ENCODE measurements at places on chromosomes 1 and 21. TPM values are rescaled to one million over a fixed set of nuclear protein-coding genes. Genes with fewer than 3 reads are reported as not detected.
A peak's percentile ranks its signal among the peaks of the same experiment; 100 is the strongest.

The GBP4 gene
- total RNA-seq, result 34.2 TPM

DNA sequence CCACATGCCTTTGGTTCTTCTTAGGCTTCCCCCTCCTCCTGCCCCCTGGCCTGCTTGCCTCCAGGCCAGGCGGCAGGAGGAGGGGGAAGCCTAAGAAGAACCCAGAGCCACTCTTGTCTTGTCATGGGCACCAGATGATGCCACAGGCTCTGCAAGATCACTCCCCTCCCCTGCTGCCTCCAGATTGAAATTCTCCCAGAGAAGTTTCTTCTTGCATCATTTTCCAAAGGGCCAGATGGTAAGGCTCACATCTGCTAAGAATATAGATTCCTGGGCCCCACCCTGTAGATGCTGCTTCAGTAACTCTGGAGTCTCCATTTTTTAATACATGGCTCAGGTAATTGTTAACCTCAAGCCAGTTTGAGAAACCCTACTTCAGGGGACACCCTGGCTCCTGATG is 60.8 kb downstream of the FAM163A start:
- no peaks in the 10 kb centered on the region for H3K4me1 ChIP-seq
- no peak overlapping the region for H3K4me3 ChIP-seq
- no peak overlapping the region for H3K27ac ChIP-seq
- no peaks in the 10 kb centered on the region for H3K36me3 ChIP-seq
- no peaks in the 10 kb centered on the region for H3K27me3 ChIP-seq

The ALPL gene
- total RNA-seq, result not detected

DNA sequence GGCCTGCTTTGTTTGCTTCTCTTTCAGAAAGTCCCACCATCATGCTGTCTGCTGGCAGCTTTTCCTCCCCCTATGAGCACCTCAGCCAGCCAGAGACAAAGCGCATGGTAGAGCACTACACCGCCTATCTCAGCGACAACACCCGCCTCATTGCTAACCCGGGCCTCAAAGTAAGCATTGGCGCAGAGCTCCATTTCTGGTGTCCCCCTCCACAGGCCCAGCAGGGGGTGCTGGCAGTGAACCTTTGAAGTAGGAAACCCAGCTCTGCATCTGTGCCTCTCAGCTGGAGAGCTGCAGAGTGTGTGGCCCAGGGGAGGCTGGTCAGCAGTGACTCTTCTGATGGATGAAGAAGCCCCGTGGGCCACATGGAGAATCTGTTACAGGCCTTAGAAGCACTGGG is 81.2 kb upstream of the RAVER2 start:
- H3K27me3 ChIP-seq, result no peaks in the 10 kb centered on the region
- H3K4me3 ChIP-seq, result no peak overlapping the region
- H3K4me1 ChIP-seq, result no peaks in the 10 kb centered on the region
- H3K36me3 ChIP-seq, result no peaks in the 10 kb centered on the region
- DNase-seq, result peak; percentile 47

- H3K4me1 ChIP-seq, result no peaks in the 10 kb centered on the region
- no peak overlapping the region for H3K27ac ChIP-seq
- no peaks in the 10 kb centered on the region for H3K36me3 ChIP-seq
- DNase-seq, result no peak
- no peak overlapping the region for H3K4me3 ChIP-seq
Observed at GRCh38 chr1:55700359-55701130, 485.4 kb upstream of the USP24 start.

The MNDA gene
- not detected for total RNA-seq

DNA sequence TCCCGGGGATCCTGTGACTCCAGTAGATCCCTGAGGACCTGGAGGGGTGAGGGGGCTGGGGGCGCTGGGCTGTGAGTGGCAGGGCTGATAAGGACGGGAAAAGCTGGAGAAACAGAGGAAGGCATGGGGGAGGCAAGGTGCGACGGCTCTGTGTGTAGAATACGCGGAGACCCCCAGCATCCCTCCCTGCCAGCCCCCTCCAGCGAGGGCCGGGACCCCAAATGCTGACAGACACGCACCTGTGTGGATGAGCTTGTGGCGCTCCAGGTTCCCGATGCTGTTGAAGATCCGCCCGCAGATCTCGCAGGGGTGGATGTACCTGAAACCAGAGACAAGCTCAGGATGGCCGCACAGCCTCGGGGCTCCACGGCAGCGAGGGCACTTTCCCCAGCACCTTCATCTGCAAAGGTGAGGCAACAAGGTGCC is 53.0 kb upstream of the RIPK4 start:
- no peak overlapping the region for H3K4me3 ChIP-seq
- H3K27ac ChIP-seq, result no peak overlapping the region
- no peak for DNase-seq
- peaks cover 11% of the 10 kb centered on the region for H3K36me3 ChIP-seq

GRCh38 chr1:69523461-69523860 is 44.3 kb upstream of the LRRC7 start:
- H3K4me3 ChIP-seq, result no peak overlapping the region
- H3K27ac ChIP-seq, result no peak overlapping the region
- DNase-seq, result no peak

The MRPL55 gene
- 68.3 TPM for total RNA-seq

The RNF223 gene
- not detected for total RNA-seq

DNA sequence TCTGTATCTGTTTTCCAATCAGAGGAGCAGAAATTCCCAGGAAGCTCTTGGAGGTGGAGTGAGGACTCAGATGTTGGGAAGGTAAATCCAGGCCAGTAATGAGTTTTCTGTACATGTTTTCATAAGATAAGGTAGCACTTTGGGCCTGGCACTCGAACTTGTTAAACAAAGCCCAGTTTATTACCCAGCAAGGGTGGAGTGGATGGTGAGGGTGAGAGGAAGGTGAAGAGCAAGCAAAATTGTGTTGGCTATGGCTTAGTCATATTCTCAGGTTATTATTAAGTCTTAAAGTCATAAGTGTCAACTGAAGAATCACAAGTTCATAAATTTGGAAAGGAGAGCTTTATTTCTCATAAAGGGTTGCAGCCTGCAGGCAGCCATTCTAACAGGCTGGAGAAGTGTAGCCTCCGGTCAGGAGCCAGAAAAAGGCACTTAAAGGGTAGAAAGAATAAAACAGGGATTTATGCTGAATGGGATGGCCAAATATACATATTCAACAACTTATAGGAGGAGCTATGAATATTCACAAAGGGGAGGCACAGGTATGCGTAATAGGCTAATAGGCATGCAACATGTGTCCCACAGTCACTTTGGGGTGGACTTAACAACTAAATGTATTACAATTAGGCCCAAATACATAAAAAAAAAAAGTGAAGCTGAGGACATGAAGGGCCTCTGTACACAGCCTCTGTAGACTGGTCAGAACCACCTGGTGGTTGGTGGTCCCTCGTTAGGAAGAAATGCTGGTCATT is 523.9 kb downstream of the LMO4 start:
- no peak overlapping the region for H3K4me3 ChIP-seq
- DNase-seq, result no peak
- H3K36me3 ChIP-seq, result no peaks in the 10 kb centered on the region
- no peak overlapping the region for H3K27ac ChIP-seq

The GREM2 gene
- total RNA-seq, result not detected

The MROH7 gene
- total RNA-seq, result not detected

The MAP10 gene
- 1.3 TPM for total RNA-seq

DNA sequence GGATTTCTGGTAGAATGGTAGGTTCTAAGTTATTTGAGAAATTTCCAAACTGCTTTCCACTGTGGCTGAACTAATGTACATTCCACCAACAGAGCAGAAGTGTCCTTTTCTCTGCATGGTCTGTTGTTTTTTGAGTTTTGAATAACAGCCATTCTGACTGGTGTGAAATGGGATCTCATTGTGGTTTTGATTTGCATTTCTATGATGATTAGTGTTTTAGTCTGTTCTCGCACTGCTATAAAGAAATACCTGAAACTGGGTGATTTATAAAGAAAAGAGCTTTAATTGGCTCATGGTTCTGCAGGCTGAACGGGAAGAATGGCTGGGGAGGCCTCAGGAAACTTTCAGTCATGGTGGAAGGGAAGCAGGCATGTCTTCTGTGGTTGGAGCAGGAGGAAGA is 80.3 kb downstream of the SDCCAG8 start:
- H3K4me3 ChIP-seq, result no peak overlapping the region
- H3K36me3 ChIP-seq, result peaks cover 23% of the 10 kb centered on the region
- no peak overlapping the region for H3K27ac ChIP-seq
- no peaks in the 10 kb centered on the region for H3K27me3 ChIP-seq

GRCh38 chr1:19878637-19878985 is 3.6 kb upstream of the OTUD3 start:
- H3K36me3 ChIP-seq, result no peaks in the 10 kb centered on the region
- DNase-seq, result no peak

GRCh38 chr1:178451529-178451928 is 45.2 kb downstream of the CLEC20A start:
- no peaks in the 10 kb centered on the region for H3K4me1 ChIP-seq
- no peak for DNase-seq
- no peaks in the 10 kb centered on the region for H3K36me3 ChIP-seq
- H3K27me3 ChIP-seq, result no peaks in the 10 kb centered on the region

The AVPR1B gene
- total RNA-seq, result not detected

DNA sequence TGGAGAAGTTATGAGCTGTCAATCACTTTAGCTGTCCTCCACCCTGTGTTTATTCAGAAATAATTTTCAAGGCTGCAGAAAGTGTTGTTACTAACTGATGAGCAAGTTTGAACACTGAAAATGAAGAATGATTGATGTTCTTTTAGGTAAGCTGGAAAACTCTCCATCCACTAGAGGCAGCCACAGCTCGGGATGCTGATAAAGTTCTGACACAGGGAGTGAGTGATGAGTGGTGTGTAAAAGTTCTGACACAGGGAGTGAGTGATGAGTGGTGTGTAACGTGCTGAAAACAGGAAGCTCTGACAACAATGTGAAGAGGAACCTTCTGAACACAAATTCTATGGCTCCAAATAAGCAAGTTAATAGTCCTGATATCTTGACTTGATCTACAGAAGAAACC is 197.5 kb upstream of the PTBP2 start:
- H3K4me3 ChIP-seq, result no peak overlapping the region
- no peaks in the 10 kb centered on the region for H3K4me1 ChIP-seq
- H3K27me3 ChIP-seq, result peaks cover 2% of the 10 kb centered on the region

The MYOC gene
- total RNA-seq, result not detected

The DAB1 gene
- not detected for total RNA-seq

DNA sequence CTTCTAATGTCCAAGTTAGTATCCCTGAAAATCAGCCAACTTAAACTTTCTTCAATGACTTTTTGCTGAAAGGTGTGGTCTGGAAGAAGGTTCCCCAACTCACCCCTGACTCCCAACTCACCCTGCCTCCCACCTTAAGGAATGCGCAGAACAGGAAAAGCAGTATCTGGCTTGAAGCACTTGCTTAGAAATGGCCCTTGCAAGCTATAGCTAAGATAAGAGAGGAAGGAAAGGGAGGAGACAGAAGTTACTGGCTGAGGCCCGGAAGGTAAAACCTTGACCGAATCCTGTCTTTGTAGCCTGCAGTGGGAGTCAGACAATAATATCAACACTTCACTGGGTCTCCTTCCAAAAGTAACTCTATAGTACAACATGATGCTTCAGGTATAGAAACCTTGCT is 2.9 kb downstream of the CYYR1 start:
- H3K4me3 ChIP-seq, result no peak overlapping the region
- H3K27me3 ChIP-seq, result peaks cover 18% of the 10 kb centered on the region
- H3K4me1 ChIP-seq, result no peaks in the 10 kb centered on the region
- H3K27ac ChIP-seq, result no peak overlapping the region

The SLC9C2 gene
- total RNA-seq, result not detected

DNA sequence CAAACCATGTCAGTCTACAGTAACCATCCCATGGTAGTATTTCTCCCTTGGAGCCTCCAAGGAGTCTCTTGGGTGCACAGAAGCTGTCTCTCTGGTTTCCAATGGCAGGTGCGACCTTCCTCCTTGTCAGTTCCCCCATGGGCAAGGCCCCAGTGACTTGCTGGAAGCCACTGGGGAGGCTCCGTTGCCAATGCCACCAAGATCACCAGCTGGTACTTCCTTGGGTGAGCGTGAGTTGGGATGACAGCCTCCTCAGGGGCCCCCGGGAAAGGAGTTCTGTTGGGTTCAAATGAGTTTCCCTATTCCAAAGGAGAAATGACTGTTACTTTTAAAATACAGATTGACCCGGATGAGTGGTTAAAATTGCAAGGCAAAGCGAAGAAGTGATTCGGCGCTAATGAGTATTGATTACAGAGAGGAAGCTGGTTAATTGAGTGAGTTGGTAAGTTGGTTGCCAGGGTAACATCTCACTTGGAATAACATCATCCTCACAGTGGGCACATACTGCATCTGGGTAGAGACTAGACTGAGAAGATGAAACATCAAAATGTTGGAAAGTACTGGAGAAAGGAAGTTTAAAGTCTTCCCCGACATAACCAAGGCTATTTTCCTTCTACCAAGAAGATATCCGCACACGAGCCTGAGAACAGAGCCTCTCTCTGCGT is 53.0 kb upstream of the LAPTM5 start:
- H3K27ac ChIP-seq, result no peak overlapping the region
- no peak for DNase-seq
- no peaks in the 10 kb centered on the region for H3K36me3 ChIP-seq
- no peak overlapping the region for H3K4me3 ChIP-seq

- H3K4me1 ChIP-seq, result no peaks in the 10 kb centered on the region
- no peak within 1 kb of the TSS for H3K27ac ChIP-seq
- no peak within 1 kb of the TSS for H3K4me3 ChIP-seq
- peaks cover 32% of the 10 kb centered on the region for H3K27me3 ChIP-seq
Observed at GRCh38 chr1:20551945-20552727, at the start of gene FAM43B. Gene FAM43B (plus strand): TSS chr1:20552573. CDS start chr1:20552974, 401 bp downstream.

- DNase-seq, result no peak
- no peaks in the 10 kb centered on the region for H3K27me3 ChIP-seq
- H3K27ac ChIP-seq, result peak overlapping the region; percentile 12
- peaks cover 26% of the 10 kb centered on the region for H3K4me1 ChIP-seq
- no peak overlapping the region for H3K4me3 ChIP-seq
- H3K36me3 ChIP-seq, result peaks cover 42% of the 10 kb centered on the region
Observed at GRCh38 chr1:111174070-111174469, 26.4 kb downstream of the DENND2D start.

DNA sequence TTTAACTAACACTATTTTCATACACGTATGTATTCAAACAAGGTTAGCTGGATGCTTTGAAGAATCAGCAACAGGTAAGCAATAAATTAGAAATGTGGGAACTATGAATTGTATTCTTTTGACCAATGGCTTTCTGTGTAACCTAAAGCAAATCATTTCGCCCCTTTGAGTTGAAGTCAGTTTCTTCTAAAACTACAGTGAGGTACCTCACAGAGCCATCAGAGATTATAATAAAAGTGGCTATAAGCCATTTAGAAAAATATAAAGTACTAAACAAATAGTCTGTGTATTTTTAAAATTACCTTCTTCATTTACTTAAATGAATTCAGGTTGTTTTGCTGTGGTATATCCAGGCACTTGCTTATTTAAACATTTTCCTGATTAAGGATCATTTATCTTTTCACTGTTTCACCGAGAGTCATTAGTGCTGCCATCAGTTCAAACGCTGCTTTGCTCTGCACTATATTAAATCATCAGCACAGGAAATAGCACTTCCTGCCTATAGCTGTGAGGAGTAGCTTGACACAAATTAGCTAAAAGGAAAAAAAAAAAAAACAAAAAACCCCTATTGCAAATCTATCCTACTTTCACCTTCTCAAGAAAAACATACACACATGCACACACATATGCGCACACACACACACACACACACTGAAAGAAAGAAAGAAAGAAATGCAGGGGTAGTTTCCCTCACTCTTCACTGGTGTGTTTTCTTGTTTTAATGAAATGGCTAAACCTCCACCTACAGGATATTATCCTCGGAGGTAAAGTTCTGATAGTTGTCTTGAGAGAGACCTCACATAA is 39.8 kb upstream of the C1orf105 start:
- no peaks in the 10 kb centered on the region for H3K27me3 ChIP-seq
- H3K27ac ChIP-seq, result peak overlapping the region; percentile 93
- peak overlapping the region; percentile 57 for H3K4me3 ChIP-seq
- peaks cover 32% of the 10 kb centered on the region for H3K4me1 ChIP-seq
- DNase-seq, result peak; percentile 40
- H3K36me3 ChIP-seq, result no peaks in the 10 kb centered on the region
